Activated naive CD8-positive, alpha-beta T cell treated with anti-CD3 and anti-CD28 coated beads for 36 hours (primary cell): ENCODE measurements at places on chromosomes 2 and 18. TPM values are rescaled to one million over a fixed set of nuclear protein-coding genes. Genes with fewer than 3 reads are reported as not detected.

- DNase-seq, result no peak
Observed at GRCh38 chr2:211349031-211349430, 792.6 kb downstream of the CPS1 start.

- no peak for DNase-seq
Observed at GRCh38 chr2:8694737-8695136, 12.9 kb downstream of the ID2 start.

- DNase-seq, result no peak
Observed at GRCh38 chr18:11286431-11286830, 137.1 kb upstream of the PIEZO2 start.

GRCh38 chr2:100077935-100078334 lies 64.5 kb downstream of the AFF3 start:
- DNase-seq, result no peak

GRCh38 chr2:168316073-168316440 lies 68.7 kb upstream of the STK39 start:
- DNase-seq, result no peak

- no peak for DNase-seq
Observed at GRCh38 chr2:105751272-105751671, 6.6 kb downstream of the NCK2 start.

GRCh38 chr2:70467831-70468779 lies 85.5 kb downstream of the TGFA start:
- no peak for DNase-seq

DNA sequence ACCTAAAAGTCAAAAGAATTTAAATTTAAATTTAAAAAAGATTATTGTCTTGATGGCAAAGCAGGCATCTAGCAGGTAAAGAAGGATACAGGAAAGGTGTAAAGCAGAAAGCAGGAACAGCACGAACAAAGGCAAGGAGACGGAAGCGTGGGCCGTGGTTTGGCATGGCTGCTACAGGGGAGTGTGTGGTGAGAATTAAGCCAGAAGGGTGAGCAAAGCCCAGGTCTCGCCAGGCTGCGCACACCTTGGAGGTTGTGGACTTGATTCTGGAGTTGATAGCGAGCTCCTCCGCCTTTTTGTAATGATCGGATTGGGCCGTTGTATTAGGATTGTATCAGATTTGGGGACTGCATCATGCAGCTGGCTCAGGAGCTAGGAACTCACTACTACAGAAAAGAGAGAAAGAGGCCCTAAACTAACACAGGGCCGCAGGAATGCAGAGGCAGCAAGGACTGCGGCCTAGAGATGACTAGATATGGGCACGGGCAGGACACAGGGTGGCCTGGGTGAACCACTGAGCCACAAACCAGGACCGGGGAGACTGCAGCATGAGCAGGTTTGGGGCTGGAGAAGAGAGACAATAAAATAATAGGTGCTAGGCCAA lies 71.4 kb upstream of the TMEM247 start:
- DNase-seq, result no peak

DNA sequence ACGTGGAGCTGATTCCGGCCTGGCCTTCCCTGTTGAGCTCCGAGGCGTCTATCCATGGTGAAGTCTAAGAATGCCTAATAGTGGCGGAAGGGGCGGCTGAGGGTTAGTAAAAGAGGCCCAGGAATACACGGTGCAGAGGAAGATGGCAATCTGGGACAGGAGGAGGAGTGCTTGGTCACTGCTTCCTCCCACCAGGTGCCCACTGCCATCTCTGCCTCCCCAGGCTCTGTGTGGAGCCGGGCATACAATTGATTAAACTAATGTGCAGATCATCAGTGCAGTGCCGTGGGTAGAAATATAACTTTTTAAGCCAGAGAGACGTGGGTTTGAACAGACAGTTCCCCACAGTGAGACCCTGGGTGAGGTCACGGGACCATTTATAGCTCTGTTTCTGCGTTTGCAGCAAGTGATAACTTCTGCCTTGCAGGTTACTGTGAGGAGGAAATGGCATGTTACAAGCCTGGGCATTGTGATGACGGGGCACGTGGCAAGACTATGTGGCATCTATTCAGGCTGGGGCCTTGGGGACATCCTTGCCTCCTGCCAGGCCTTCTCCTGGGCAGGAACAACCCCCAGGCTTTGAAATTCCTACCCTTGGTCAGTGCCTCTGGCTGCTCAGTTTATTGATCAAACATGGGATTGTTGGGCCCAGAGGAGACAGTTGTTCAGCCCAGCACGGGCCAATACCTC lies 204.9 kb downstream of the ASB1 start:
- no peak for DNase-seq

- DNase-seq, result no peak
Observed at GRCh38 chr18:9011431-9011830, 91.1 kb upstream of the NDUFV2 start.

- no peak for DNase-seq
Observed at GRCh38 chr2:51959696-51960095, 927.8 kb upstream of the NRXN1 start.

DNA sequence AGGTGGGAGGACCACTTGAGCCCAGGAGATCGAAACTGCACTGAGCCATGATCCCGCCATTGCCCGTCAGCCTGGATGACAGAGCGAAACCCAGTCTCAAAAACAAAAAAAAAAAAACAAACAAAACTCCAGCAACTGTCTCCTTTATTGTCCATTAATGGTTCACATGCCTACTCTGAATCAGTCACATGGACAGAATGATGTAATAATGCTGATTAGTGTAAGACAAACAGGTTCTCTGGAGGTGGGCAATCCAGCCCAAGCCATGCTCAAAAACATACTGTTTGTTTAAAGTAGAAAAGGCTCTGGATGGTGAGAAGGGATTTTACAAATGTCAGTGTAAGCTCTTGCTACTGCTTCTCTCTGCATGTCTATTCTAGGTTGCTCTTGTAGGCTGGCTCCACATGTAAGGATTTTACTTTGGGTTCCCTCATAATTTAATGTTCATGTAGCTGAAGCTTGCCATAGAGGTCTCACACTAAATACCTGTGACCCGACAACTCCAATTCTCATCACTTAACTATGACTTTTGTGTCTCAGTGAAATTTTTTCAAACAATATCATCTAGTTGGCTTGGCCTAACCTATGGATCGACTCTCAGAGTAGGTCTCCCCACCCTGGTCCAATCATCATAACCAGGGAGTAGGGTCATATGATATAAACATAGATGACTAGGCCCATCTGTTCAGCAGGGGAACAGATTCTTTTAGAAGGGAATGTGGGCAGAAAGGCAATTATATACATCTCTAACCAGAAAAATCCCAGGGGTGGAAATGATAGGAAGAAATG lies 83.9 kb upstream of the SLC39A10 start:
- DNase-seq, result no peak

DNA sequence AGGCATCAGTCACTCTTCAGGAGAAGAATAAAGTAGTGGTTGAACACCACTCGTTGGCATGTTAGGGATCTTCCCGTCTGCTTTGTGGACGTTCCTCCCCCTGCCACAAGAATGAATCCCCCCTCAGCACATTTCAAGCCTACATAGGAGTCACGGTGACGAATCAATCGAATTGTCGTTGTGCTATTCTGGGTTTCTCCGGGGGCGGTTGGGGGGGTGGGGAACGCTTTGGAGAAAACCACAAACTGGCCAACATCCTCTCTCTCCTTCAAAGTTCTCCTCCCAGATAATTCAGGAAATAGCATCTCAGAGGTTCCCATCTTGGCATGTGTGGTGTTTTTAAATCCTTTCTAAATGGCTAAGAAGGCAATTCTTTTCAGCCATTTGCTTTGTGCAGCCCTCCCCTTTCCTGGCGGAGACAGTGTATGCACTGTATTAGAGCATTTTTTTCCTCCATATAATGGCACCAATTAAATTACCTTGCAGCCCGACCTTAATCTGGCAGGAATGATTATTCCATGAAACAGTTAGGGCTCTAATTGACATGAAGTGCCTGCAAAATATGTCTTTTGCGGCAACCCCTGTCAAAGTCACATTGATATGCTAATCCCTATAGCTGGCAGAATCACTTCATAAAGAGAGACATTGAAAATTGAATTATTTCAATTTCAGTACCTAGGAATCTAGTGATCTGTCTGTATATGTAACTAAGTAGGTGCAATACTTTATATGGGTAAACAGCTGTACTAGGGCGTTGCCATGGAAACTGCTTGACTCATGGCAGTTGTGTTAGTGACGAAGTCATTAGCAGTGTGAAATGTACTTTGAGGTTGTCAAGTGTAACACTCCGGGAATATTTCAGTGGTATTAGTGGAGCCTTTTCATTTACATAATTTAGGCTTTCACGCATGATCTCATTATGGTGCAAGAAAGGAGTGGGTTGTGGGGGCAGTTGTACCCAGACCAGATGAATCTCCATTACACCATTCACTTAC lies 323.4 kb upstream of the SLC14A2 start:
- no peak for DNase-seq

GRCh38 chr2:182064019-182064778 lies 78.5 kb downstream of the PPP1R1C start:
- no peak for DNase-seq

DNA sequence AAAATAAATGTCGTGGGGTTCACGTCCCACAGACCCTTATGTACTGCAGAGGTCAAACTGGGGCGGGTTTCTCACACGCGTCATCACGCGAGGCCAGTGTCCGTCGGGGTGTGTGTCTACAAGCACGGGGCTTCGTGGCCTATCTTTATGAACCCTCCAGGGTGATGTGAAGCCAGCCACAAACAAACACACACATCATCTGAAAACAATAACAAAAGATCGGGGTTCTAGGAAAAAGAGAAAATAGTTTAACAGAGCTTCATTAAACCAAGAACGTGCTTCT lies 23.3 kb downstream of the LDLRAD4 start:
- no peak for DNase-seq

- no peak for DNase-seq
Observed at GRCh38 chr18:23986600-23987359, 27.8 kb upstream of the TTC39C start.

GRCh38 chr2:950080-950966 lies at the start of gene SNTG2:
SNTG2 (plus strand) TSS chr2:950849; CDS start chr2:950997, 148 bp downstream.
- peak; percentile 83 for DNase-seq

GRCh38 chr2:105494683-105495425 lies 96.0 kb upstream of the FHL2 start:
- no peak for DNase-seq

DNA sequence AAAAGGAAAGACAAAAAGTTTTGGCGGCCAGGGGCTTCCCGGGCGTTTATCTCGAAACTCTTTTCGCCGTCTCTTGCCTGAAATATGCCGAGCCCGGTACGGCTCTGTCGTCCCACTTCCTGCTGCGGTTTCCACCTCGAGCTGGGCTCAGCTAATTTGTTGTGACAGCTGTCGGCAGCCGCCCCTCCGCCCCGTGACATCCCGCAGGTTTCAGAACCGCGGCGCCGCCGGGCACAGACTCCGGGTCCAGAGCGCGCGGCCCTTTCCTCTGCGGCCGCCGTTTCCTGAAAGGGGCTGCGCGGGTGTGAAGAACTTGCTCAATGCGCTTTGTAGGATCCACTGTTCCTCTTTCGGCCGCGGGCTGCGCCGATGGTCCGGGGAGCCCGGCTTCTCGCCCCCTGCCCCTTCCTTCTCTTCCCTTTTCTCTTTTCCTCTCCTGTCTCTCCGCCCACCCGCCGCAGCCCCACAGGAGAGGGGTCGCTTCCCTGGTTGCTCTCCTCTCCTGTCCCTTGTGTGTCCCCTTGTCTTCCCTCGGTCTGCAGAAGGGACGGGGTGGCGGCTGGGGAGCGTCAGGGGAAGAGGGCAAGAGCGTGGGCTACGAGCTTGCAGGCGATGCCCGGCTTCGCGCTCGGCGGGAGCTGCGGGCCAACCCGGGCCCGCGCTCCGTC lies 648 bp downstream of the ARID5A start:
- peak; percentile 91 for DNase-seq

GRCh38 chr18:52722904-52723303 lies 382.9 kb downstream of the DCC start:
- no peak for DNase-seq

GRCh38 chr2:188068093-188068492 lies 223.6 kb upstream of the GULP1 start:
- no peak for DNase-seq

- no peak for DNase-seq
Observed at GRCh38 chr2:221514305-221515040, 57.6 kb downstream of the EPHA4 start.

GRCh38 chr2:136281281-136282114 lies 163.5 kb upstream of the CXCR4 start:
- peak; percentile 31 for DNase-seq

DNA sequence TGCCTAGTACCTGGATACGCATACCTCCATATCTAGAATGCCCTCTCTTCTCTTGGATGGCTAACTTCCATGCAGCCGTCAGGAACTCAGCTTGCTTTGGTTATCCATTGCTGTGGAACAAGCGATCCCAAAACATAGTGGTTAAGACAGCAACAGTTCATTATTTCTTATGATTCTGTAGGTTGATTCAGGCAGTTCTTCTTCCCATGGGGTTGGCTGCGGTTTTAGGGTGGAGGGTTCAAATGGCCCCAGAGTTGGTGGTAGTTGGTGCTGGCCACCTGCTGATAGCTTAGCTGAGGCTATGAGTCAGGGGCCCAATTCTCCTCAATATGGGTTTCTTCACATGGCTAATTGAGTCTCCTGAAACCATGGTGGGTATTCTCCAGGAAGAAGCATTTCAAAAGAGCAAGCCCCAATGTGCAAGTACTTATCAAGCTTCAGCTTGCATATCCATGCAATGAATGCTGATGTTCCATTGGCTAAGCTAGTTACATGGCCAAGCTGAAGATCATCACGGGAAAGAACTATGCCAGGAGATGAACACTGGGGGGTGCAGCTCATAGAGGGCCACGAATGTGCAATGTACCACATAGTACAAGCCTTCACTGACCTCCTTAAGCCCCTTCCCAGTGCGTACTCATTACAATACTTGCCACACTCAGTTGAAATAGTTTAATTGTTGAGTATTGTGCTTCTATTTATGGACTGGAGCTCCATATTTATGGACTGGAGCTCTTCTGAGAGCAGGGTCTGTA lies 10.0 kb upstream of the RHOB start:
- DNase-seq, result no peak

GRCh38 chr2:148658807-148659722 lies 14.5 kb downstream of the EPC2 start:
- DNase-seq, result no peak

DNA sequence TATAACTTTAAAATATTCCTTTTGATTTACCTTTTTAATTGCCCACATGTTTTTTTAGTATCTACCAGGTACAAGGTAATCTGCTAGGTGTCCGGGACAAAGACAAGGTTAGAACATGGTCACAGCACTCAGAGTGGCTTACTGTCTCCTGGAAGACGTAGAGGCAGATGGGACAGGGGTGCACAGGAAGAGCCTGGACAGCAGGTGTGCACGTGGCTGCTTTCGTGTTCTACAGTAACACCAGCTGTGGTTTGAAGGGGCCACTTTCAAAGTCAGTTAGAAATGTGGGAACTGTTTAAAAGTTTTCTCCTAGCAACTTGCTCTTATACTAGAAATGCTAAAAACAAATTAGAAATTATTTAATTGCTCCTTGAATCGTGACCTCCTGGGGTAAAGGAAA lies 102.9 kb upstream of the ALPP start:
- no peak for DNase-seq

The DNER gene
- total RNA-seq, result not detected

The CIB4 gene
- total RNA-seq, result not detected

The NAT8 gene
- total RNA-seq, result not detected

The HRH4 gene
- total RNA-seq, result not detected

The FAM228A gene
- not detected for total RNA-seq

The HJURP gene
- total RNA-seq, result 68.4 TPM

The NHEJ1 gene
- 21.1 TPM for total RNA-seq

The ACADL gene
- not detected for total RNA-seq
